Suppressor macrophage treated with lipopolysaccharide for 4 hours (primary cell): ENCODE measurements at places on chromosomes 3 and 15.
A peak's percentile ranks its signal among the peaks of the same experiment; 100 is the strongest.

DNA sequence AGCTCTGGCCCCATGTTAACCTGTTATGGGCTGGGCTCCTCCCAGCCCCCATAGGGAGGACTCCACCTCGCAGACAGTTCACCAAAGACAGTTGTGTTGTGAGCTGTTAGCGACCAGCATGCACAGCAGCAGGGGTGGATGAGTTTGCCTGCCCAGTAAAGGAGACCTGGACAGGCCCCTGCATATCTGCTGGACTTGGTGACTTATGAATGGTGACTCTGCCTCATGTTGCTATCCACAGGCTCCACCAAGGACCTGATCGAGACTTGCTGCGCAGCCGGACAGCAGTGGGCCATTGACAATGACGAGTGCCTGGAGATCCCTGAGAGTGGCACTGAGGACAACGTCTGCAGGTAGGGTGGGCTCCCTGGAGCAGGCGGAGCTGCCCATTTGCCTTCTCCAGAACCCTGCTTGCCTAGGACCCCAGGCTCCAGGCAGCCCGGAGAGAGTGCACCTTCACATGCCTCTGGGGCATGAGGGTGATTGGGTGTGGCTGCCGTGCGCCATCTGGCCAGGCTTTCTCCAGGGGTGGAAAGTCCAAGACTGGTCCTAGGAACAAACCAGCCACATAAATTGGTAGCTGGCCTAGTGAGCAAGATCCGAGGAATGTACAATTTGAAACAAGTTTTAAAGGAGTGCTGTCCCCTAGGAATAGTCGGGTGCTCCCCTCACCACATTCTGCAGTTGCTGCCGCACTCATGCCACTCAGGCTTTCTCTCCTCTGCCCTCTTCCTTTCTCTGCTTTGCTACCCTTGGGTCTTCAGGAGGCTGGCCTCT lies 59.1 kb downstream of the FBLN2 start:
- no peak for DNase-seq

DNA sequence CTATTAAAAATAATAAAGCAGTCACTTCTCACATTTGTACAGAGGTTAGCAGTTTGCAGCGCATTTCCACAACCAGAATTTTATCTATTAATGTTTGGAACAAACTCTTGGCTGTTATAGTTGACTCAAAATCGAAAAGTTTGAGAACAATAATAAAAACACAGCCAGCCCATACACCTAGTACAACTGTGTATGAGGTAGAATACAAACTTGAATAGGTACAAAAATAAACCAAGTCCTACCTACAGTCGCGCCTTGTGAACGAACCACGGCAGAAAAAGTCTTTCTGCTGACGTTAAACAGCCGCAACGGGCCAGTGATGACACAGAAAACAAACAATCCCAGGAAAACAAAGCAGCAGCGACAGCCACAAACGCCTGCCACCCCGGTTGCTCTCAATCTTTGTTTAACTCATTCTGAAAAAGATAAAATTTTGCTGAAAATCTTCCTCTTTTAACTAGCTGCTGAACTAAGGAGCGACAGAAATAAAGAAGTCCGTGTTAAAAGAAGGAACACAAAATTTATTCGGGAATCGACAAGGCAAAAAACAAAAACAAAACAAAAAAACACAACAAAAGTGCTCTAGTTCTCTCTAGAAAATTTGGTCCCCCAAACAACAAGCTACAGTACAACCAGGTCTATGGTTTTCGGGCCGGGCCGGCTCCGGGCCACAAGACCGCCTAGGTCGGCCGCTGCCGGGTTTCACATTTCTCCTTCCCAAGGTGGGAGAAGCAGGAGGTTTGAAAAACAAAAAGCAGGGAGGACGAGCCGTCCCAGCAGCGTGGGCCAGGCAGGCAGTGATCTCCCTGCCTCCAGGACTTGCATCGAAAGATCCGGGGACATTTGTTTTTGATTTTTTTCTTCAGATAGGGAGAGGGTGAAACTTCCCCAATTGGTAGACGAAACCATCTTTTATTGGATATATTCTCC lies 2.9 kb downstream of the FOXL2 start:
- no peak for DNase-seq

GRCh38 chr15:66698318-66698961 lies 3.6 kb upstream of the SMAD6 start:
- DNase-seq: peak; percentile 75

GRCh38 chr15:99385865-99386264 lies 134.6 kb downstream of the LRRC28 start:
- no peak for DNase-seq

DNA sequence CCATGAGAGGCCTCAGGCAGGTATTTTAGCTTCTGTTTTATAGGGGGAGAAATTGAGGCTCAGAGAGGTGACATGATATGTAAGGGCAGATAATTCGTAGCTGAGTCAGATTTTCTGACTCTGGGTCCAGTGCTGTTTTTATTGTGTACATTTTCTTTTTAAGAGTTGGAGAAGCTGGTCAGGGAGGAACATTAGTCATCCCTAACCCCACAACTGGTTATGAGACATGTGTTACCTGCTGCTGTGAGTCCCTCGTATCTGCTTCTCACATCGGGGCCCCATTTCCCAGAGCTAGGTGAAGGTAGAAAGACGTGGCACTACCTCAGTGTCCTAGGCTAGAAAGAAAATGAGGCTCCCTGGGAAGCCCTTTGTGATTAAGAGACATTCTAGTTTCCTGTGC lies 28.6 kb downstream of the GALNT15 start:
- DNase-seq: no peak

- DNase-seq: peak; percentile 10
Observed at GRCh38 chr3:132344666-132345280, 27.6 kb downstream of the ACP3 start.

- no peak for DNase-seq
Observed at GRCh38 chr3:23923786-23924185, 6.9 kb downstream of the RPL15 start.

DNA sequence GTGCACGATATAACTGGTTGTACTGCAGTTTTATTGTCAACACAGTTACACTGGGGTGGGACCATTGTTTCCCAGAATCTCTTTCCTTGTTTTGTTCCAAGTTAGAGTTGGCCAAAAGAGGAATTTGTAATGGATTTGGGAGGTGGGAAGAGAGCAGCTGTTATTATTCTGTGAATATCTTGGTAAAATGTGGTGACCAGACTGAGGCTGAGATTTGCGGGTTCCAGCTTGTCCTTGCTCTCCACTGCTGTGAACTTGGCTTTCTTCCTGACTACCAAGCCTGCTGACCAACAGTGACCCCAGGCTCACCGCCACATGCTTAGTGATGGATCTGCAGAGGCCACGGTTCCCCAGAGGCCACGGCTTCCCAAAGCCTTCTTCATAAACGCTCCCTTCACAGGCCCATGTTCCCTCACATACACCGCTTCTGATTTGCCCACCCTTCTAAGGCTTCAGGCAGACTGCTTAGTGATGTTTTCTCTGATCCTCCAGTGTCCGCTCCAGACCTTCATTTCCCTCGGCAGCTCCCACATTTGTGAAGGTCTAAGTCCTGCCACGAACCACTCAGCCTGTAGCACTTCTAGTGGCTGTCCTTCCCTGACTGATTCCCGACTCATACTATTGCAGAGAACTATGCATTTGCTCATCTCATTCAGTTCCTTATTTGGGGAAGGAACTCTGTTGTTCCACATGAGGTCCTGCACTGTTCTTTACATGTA lies 525.5 kb upstream of the RGMA start:
- DNase-seq: no peak

- no peak for DNase-seq
Observed at GRCh38 chr3:157829786-157830185, 276.4 kb downstream of the SHOX2 start.

DNA sequence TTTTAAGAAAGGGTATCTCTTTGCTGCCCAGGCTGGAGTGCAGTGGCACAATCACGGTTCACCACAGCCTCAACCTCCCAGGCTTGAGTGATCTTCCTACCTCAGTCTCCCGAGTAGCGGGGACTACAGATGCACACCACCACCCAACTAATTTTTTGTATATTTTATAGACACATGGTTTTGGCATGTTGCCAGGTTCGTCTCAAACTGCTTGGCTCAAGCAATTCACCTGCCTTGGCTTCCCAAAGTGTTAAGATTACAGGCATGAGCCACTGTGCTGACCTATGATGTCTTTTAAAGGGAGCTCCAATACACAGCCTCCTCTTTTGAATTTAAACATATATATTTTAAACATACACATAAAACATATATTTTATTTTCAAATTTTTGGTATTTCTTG lies 60.9 kb downstream of the SLC9C1 start:
- no peak for DNase-seq

DNA sequence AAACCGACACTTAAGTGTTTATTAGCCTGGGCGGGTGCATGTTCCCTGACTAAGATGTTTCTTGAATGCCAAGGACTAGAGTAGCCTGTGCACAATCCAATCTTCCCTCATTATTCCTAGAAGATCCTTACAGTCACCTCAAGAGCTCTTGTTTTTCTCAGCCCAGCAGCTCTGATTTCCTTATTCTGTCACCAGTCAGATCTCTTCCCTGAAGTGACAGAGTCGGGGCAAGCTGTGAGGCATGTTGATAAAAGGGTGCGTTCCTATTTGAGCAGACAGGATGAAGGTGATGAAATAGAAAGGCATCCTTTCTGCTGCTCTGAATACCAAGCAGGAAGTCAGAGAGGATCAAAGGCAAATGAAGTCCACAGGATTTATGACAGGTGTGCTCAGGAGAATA lies 125.6 kb upstream of the MCTP2 start:
- no peak for DNase-seq

GRCh38 chr3:89584398-89584797 lies 477.0 kb downstream of the EPHA3 start:
- no peak for DNase-seq

DNA sequence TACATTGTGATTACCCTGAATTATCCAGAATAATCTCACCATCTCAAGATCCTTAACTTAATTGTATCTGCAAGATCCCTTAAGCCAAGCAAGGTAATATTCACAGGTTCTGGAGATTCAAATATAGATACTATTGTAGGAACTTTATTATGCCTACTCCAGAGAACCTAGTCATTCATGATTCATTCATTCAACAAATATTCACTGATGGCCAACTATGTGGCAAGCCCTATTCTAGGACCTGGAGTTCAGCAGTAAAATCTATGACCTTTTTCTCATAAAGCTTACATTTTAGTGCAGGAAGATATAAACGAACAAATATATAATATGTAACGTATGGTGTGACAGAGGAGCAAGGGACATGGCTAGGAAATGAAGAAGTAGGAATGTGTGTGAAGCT lies 49.6 kb downstream of the ISL2 start:
- DNase-seq: no peak

GRCh38 chr3:29693863-29694262 lies 413.0 kb downstream of the RBMS3 start:
- DNase-seq: no peak

- no peak for DNase-seq
Observed at GRCh38 chr3:45864760-45865519, 21.4 kb upstream of the CCR9 start.
